ENCODE measurements at places on chromosomes 4 and X. TPM values are rescaled to one million over a fixed set of nuclear protein-coding genes. Genes with fewer than 3 reads are reported as not detected.

Gene TRMT44
- total RNA-seq = 31.0 TPM

Gene ADH6
- 1.9 TPM for total RNA-seq

Gene MAGED4B
- total RNA-seq = 197 TPM

Gene CXCL8
- 1.1 TPM for total RNA-seq

Gene PDZD4
- total RNA-seq = 4.8 TPM

Gene MAPK10
- 21.4 TPM for total RNA-seq

Gene HPSE
- 2.8 TPM for total RNA-seq

Gene GPRASP3
- 8.1 TPM for total RNA-seq

Gene C4orf36
- 2.0 TPM for total RNA-seq

GRCh38 chr4:90543419-90544170 is 416.4 kb downstream of the CCSER1 start:
- H3K27me3 ChIP-seq = no peaks in the 10 kb centered on the region
- H3K27ac ChIP-seq = no peak overlapping the region
- DNase-seq = no peak
- H3K4me3 ChIP-seq = no peak overlapping the region

GRCh38 chr4:88893961-88894360 is 163.0 kb downstream of the FAM13A start:
- H3K4me1 ChIP-seq = no peaks in the 10 kb centered on the region
- no peak overlapping the region for H3K4me3 ChIP-seq
- no peak overlapping the region for H3K27ac ChIP-seq
- DNase-seq = no peak

- H3K27ac ChIP-seq = peak overlapping the region; percentile 73
- H3K4me3 ChIP-seq = no peak overlapping the region
- H3K36me3 ChIP-seq = peaks cover 20% of the 10 kb centered on the region
- DNase-seq = no peak
- H3K4me1 ChIP-seq = peaks cover 12% of the 10 kb centered on the region
These were observed 217.6 kb downstream of the PTTG2 start for GRCh38 chr4:38177641-38178391.

- no peak overlapping the region for H3K27ac ChIP-seq
- H3K4me3 ChIP-seq = no peak overlapping the region
- H3K27me3 ChIP-seq = no peaks in the 10 kb centered on the region
- no peaks in the 10 kb centered on the region for H3K4me1 ChIP-seq
- no peaks in the 10 kb centered on the region for H3K36me3 ChIP-seq
- no peak for DNase-seq
These were observed 929.5 kb downstream of the DMD start for GRCh38 chrX:32281853-32282252.

GRCh38 chr4:81465406-81466340 is 6.0 kb downstream of the RASGEF1B start:
- H3K27me3 ChIP-seq = no peaks in the 10 kb centered on the region
- no peak for DNase-seq
- no peaks in the 10 kb centered on the region for H3K36me3 ChIP-seq
- H3K27ac ChIP-seq = peak overlapping the region; percentile 33
- H3K4me1 ChIP-seq = peaks cover 41% of the 10 kb centered on the region

GRCh38 chrX:27840881-27841280 is 33.1 kb downstream of the MAGEB10 start:
- H3K36me3 ChIP-seq = no peaks in the 10 kb centered on the region
- no peak overlapping the region for H3K27ac ChIP-seq
- no peaks in the 10 kb centered on the region for H3K4me1 ChIP-seq
- DNase-seq = no peak
- no peaks in the 10 kb centered on the region for H3K27me3 ChIP-seq

- H3K4me1 ChIP-seq = peaks cover 2% of the 10 kb centered on the region
- DNase-seq = no peak
- H3K36me3 ChIP-seq = peaks cover 36% of the 10 kb centered on the region
- peak overlapping the region; percentile 49 for H3K27ac ChIP-seq
These were observed 38.1 kb downstream of the SEC31A start for GRCh38 chr4:82852751-82853285.

DNA sequence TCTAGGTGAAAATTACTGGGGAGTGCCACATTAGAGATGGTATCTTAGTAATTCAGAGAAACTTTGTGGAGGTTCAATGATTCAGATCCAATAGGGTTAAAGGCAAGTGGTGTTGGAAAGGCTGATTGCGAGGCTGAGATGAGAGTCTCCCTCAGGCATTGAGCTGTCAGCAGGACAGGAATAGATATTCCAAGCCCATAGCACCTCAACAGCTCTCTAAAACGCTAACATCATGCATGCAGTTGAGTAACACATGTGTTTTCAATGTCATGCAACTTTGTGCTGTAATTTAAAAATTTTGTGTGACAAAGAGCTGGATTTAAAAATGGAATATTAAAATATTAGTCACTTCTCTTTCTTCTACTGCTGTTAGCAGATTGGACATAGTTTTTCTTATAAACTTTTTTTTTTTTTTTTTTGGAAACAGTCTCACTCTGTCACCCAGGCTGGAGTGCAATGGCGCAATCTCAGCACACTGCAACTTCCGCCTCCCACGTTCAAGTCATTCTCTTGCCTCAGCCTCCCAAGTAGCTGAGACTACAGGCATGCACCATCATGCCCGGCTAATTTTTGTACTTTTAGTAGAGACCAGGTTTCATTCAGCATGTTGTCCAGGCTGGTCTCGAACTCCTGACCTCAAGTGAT is 173.5 kb upstream of the C1QTNF7 start:
- no peaks in the 10 kb centered on the region for H3K36me3 ChIP-seq
- no peaks in the 10 kb centered on the region for H3K27me3 ChIP-seq
- no peaks in the 10 kb centered on the region for H3K4me1 ChIP-seq
- H3K27ac ChIP-seq = no peak overlapping the region
- H3K4me3 ChIP-seq = no peak overlapping the region

- no peak for DNase-seq
- H3K27ac ChIP-seq = no peak overlapping the region
- no peaks in the 10 kb centered on the region for H3K4me1 ChIP-seq
These were observed 63.1 kb downstream of the SORCS2 start for GRCh38 chr4:7255488-7255881.

- H3K27ac ChIP-seq = no peak overlapping the region
- peaks cover 7% of the 10 kb centered on the region for H3K27me3 ChIP-seq
- peaks cover 2% of the 10 kb centered on the region for H3K4me1 ChIP-seq
- no peaks in the 10 kb centered on the region for H3K36me3 ChIP-seq
- H3K4me3 ChIP-seq = no peak overlapping the region
These were observed 61.2 kb upstream of the HOPX start for GRCh38 chr4:56742080-56742871.

DNA sequence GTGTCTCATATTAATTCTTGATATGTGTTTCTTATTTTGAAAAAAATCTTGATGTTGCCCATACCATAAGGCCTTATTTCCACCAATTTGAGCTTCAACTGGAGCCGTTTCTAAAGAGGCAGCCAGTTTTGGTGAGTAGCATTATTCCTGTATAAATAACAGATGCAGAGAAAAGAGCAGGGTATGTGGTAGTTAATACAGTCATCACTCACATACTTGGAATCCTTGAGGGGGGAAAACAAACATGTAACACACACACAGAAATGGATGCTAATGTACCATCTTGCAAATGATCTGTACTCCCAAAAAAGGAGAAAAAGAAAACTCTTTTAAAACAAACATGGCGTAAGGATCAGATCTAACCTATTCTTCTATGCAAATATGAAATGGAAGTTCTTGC is 389.7 kb downstream of the GPM6A start:
- no peak overlapping the region for H3K4me3 ChIP-seq
- no peaks in the 10 kb centered on the region for H3K36me3 ChIP-seq
- H3K27ac ChIP-seq = no peak overlapping the region
- no peaks in the 10 kb centered on the region for H3K27me3 ChIP-seq

GRCh38 chr4:176350671-176351070 is 30.9 kb downstream of the SPCS3 start:
- H3K27ac ChIP-seq = no peak overlapping the region
- DNase-seq = no peak
- peaks cover 27% of the 10 kb centered on the region for H3K36me3 ChIP-seq
- no peak overlapping the region for H3K4me3 ChIP-seq
- no peaks in the 10 kb centered on the region for H3K4me1 ChIP-seq
- H3K27me3 ChIP-seq = no peaks in the 10 kb centered on the region

DNA sequence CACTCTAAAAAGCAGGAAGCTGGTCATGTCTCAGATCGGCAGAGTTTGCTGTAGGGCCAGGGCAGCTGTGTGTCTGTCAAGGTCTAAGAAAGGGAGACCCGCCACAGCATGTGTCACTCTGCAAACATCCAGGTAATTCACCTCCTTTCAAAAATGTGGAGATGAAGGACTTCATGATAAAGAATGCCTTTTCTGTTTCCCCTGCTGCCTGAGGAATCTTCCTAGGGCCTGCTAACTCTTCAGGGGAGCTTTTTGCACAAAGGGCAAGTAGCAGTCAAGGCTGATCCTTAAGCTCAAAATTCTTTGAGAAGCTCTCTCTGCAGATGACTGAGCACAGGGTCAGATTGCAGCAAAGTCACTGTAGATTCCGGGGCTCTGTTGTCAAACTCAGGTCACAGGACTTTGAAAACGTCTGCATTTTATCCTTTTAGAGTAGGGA is 21.1 kb downstream of the RASL11B start:
- H3K36me3 ChIP-seq = peaks cover 2% of the 10 kb centered on the region
- no peak overlapping the region for H3K27ac ChIP-seq
- no peak for DNase-seq
- H3K4me3 ChIP-seq = no peak overlapping the region
- H3K4me1 ChIP-seq = peaks cover 8% of the 10 kb centered on the region
- peaks cover 9% of the 10 kb centered on the region for H3K27me3 ChIP-seq

- H3K27ac ChIP-seq = peak overlapping the region; percentile 75
- peak; percentile 40 for DNase-seq
- H3K36me3 ChIP-seq = no peaks in the 10 kb centered on the region
- peaks cover 13% of the 10 kb centered on the region for H3K4me1 ChIP-seq
- no peaks in the 10 kb centered on the region for H3K27me3 ChIP-seq
These were observed 3.1 kb downstream of the JADE1 start for GRCh38 chr4:128812442-128813235.

DNA sequence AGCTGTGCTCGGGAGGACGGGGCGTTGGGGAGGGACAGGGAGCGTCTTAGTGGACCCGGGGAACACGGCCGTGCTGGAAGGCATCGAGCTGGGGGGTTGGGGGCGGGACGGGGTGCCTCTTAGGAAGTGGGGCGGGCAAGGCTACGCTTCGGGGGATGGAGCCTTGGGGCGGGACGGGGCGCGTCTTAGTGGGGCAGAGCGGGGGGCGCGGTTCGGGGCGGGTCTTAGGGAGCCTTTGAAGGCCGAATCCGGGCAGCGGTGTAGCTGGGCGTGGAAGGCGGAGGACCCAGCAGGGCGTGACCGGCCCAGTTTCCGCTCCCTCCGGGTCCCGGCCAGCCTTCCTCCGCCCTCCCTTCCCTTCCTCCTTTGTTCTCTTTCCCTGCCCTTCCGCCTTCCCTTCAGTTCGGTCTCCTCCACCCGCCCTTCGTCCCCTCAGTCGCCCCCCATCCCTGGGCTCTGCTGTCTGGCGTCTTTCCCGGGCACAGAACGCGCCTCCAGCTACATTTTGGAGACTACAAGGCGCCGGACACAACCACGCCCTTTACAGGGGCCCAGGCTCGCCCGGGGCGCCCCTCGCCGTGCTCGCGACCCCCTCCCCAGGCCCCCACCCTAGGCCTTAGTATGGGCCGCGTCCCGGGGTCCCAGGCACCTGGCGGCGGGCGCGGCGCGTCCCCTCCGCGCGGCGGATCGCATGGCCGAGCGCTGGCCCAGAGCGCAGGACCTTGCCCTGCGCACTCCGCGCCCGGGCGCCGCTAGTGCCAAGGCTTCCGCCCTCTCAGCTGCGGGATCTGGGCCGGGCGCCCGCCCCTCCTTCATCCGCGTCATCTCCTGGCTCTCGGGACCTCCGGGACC is at the start of gene ARSD:
TSS of gene ARSD (minus strand) at position 757 of the 852 bp plus-strand sequence. CDS start at position 693, 64 bp downstream.
- peaks cover 25% of the 10 kb centered on the region for H3K36me3 ChIP-seq
- no peaks in the 10 kb centered on the region for H3K27me3 ChIP-seq
- peaks cover 4% of the 10 kb centered on the region for H3K4me1 ChIP-seq
